Natural killer cell (primary cell): ENCODE measurements at places on chromosomes 2 and 18. TPM values are rescaled to one million over a fixed set of nuclear protein-coding genes. Genes with fewer than 3 reads are reported as not detected.

GRCh38 chr2:197037863-197038398, 111.4 kb upstream of the PGAP1 start:
- peaks cover 58% of the 10 kb centered on the region for H3K36me3 ChIP-seq
- DNase-seq = no peak
- no peaks in the 10 kb centered on the region for H3K4me1 ChIP-seq
- H3K27ac ChIP-seq = no peak overlapping the region
- H3K27me3 ChIP-seq = no peaks in the 10 kb centered on the region
- H3K4me3 ChIP-seq = no peak overlapping the region

GRCh38 chr2:102126660-102127059, 15.9 kb upstream of the IL1R1 start:
- DNase-seq = no peak
- H3K27me3 ChIP-seq = no peaks in the 10 kb centered on the region
- no peak overlapping the region for H3K4me3 ChIP-seq
- no peaks in the 10 kb centered on the region for H3K4me1 ChIP-seq

DNA sequence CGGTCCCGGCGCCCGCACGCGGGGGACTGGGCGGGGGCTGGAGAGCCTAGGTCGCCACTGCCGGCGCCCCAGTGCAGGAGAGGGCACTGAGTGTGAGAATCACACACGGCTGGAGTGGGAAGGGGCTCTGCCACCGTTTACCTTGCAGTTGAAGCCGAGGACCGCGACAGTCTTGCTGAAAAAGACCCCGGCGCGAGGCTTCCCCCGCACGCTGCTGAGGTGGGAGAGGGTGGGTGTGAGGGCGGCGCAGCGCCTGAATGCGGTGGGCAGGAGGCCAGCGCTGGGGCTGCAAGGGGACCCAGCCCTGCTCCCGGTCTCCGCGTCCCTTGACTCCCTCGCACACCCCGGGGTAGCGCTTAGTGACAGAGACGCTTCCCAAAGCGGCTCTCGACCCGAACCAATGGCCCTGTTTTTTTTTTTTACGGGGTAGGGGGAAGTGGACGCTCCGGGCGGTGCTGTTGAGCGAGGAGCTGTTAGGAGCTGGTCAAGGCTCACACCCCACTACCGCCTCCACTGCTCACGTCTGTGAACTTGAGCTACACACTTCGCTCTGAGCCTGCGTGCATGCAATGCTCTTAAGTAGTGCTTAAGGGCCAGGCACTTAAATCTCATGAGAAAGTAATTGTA, 794 bp downstream of the NOTO start:
- no peaks in the 10 kb centered on the region for H3K36me3 ChIP-seq
- H3K4me1 ChIP-seq = peaks cover 12% of the 10 kb centered on the region
- H3K27ac ChIP-seq = no peak overlapping the region
- H3K4me3 ChIP-seq = no peak overlapping the region
- DNase-seq = no peak

SERPINB4 gene
- not detected for total RNA-seq

STAT4 gene
- total RNA-seq = 339 TPM

DNA sequence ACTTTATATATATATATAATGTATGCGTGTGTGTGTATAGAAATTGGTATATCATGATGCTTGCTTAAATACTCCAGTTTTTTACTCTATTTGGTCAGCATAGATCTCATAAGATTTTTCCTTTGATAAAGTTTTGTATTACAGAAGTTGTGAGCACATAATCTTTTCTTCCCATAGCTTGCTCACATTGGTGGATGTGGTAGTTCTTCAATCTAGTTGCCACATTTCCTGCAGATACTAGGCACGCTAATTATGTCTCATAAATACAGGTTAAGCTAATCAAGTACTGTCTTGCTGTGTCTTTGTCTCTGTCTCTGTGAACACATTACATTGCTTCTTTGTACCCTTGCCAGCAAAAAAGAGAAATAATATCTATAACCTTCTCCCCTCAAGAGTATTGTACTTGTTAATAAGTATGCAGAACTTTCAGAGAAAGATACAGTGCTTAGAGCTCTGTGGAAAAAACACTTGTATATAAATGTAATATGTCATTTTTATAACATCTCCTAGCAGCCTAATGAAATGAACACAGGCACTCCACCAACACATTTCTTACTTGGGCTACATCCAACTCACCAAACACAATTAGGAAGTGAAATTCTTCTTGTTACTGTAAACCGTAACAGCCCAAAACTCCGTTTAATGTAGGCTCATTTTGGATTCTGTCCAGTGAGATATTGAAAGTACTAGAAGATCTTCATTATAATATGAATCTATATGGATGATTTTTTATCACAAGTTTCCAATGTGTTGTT, 306.7 kb upstream of the SLC8A1 start:
- H3K27ac ChIP-seq = no peak overlapping the region
- H3K4me3 ChIP-seq = no peak overlapping the region

- no peaks in the 10 kb centered on the region for H3K36me3 ChIP-seq
- DNase-seq = no peak
- H3K27ac ChIP-seq = peak overlapping the region; percentile 34
- no peak overlapping the region for H3K4me3 ChIP-seq
- H3K27me3 ChIP-seq = no peaks in the 10 kb centered on the region
- peaks cover 33% of the 10 kb centered on the region for H3K4me1 ChIP-seq
These were observed 94.2 kb downstream of the NEB start for GRCh38 chr2:151640087-151640486.

CROCC2 gene
- total RNA-seq = not detected

GAREM1 gene
- total RNA-seq = 0.09 TPM

GRCh38 chr18:50218432-50219197, 23.7 kb upstream of the MYO5B start:
- no peaks in the 10 kb centered on the region for H3K27me3 ChIP-seq
- H3K4me3 ChIP-seq = no peak overlapping the region
- no peak overlapping the region for H3K27ac ChIP-seq
- no peaks in the 10 kb centered on the region for H3K4me1 ChIP-seq
- H3K36me3 ChIP-seq = no peaks in the 10 kb centered on the region

- DNase-seq = no peak
- no peak overlapping the region for H3K27ac ChIP-seq
- no peaks in the 10 kb centered on the region for H3K36me3 ChIP-seq
These were observed 29.0 kb downstream of the PHLPP1 start for GRCh38 chr18:62744076-62744968.

GRCh38 chr18:46369323-46369722, 265.1 kb downstream of the HAUS1 start:
- no peak for DNase-seq
- H3K27me3 ChIP-seq = no peaks in the 10 kb centered on the region
- no peaks in the 10 kb centered on the region for H3K36me3 ChIP-seq
- H3K4me1 ChIP-seq = peaks cover 13% of the 10 kb centered on the region

GRCh38 chr2:15159751-15160177, 401.4 kb downstream of the NBAS start:
- H3K27ac ChIP-seq = no peak overlapping the region
- no peaks in the 10 kb centered on the region for H3K4me1 ChIP-seq
- no peaks in the 10 kb centered on the region for H3K27me3 ChIP-seq
- H3K36me3 ChIP-seq = no peaks in the 10 kb centered on the region
- DNase-seq = peak; percentile 47
- H3K4me3 ChIP-seq = no peak overlapping the region

SH2D6 gene
- not detected for total RNA-seq

DNA sequence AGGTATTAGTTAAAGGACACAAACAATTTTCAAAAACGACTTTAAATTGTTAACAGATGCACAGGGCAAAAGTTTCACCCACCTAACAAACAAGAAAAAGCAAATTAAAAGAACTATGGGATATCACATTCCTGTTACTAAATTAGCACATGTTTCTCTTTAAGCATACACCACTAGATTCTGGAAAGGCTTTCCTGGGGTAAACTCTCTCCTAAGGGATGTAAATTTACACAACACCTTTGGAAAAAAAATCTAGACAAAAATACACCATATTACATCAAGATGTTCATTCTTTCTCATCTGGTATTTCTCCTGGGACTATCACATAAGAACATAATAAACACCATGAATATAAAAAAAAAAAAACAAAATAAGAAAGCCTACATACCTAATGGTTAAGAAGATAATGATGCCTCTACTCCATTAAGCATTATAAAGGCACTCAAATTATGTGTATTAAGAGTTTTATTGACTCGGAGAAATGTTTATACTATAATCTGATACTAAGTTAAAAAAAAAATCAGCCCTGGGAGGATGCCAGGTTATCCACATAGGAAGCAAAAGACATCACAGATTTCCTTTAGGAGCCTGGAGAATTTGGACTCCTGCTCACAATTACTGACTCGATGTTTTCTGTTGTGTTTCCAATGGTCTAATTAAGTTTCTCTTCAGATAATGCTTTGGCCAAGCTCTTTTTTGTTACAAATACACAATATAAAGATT, 82.8 kb upstream of the AFF3 start:
- no peak overlapping the region for H3K27ac ChIP-seq
- DNase-seq = no peak
- no peaks in the 10 kb centered on the region for H3K36me3 ChIP-seq
- no peaks in the 10 kb centered on the region for H3K4me1 ChIP-seq
- no peaks in the 10 kb centered on the region for H3K27me3 ChIP-seq

DNA sequence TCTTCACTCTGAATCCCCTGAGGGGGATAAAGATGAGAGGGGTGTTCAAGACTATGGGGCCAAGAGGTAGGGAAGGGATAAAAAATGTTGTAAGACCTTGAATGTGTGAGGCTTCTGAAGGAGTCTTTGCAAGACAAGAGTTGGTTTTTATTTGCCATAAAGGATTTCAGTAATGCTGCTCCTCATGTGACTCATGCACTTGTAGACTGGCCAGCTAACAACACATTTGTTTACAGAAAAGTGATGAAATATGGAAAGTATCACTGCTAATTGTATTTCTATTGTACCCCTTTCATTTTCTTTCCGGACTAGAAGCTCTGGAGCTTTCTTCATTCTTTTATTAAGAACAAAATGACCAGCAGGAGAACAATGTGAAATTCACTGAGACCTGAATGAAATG, 782.1 kb downstream of the EPHA4 start:
- no peak for DNase-seq
- H3K36me3 ChIP-seq = no peaks in the 10 kb centered on the region
- no peak overlapping the region for H3K27ac ChIP-seq
- H3K4me1 ChIP-seq = no peaks in the 10 kb centered on the region
- H3K4me3 ChIP-seq = no peak overlapping the region
- H3K27me3 ChIP-seq = no peaks in the 10 kb centered on the region

OR6B2 gene
- total RNA-seq = not detected

GRCh38 chr18:5890331-5891183, 4.8 kb downstream of the TMEM200C start:
- no peak overlapping the region for H3K27ac ChIP-seq
- peaks cover 12% of the 10 kb centered on the region for H3K4me1 ChIP-seq
- H3K4me3 ChIP-seq = no peak overlapping the region
